ENCODE measurements at places on chromosomes 16 and 17.

- DNase-seq = no peak
Measured at GRCh38 chr16:7792346-7792745, 459.7 kb downstream of the RBFOX1 start.

DNA sequence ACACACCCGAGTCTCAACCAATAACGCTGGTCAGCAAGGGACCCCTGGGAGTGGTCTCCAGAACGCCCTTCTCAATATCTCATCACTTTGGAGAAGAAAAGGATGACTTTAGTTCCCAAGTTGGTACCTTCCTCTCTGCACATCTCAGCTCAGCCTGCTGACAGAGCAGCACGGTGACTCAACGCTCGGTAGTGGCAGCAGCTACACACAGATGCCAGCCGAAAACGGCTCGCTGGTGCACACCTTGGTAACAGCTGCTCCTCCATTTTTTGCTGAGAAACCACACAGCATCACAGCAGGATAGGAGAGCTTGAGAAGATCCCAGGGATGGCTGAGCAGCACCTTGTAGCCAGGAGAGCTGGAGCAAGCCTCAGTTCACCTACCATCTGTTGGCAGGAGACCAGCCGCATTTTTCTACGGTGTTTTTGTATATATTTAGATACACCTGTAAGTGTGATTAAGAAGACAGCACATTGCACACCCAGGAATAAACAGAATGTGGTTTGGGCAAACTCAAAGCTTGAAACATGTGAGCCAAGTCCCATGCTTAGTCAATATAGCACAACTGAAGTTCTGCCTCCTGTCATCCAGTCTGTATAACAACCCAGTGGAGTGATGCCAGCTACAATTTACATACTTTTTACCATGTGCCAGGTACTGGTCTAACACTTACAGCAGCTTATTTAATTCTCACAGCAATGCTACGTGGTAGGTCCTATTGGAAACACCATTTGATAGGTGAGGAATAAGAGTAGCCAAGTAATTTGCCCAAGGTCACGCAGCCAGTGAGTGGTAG, 83.8 kb upstream of the ERCC4 start:
- no peak for DNase-seq

- no peak for DNase-seq
Measured at GRCh38 chr17:59342681-59343131, 11.3 kb downstream of the YPEL2 start.

GRCh38 chr17:17824119-17824782, 12.5 kb downstream of the SREBF1 start:
- no peak for DNase-seq

- DNase-seq = no peak
Measured at GRCh38 chr17:19284005-19284959, 47.1 kb downstream of the EPN2 start.

GRCh38 chr17:4645642-4646041, 4.2 kb upstream of the ALOX15 start:
- DNase-seq = no peak

DNA sequence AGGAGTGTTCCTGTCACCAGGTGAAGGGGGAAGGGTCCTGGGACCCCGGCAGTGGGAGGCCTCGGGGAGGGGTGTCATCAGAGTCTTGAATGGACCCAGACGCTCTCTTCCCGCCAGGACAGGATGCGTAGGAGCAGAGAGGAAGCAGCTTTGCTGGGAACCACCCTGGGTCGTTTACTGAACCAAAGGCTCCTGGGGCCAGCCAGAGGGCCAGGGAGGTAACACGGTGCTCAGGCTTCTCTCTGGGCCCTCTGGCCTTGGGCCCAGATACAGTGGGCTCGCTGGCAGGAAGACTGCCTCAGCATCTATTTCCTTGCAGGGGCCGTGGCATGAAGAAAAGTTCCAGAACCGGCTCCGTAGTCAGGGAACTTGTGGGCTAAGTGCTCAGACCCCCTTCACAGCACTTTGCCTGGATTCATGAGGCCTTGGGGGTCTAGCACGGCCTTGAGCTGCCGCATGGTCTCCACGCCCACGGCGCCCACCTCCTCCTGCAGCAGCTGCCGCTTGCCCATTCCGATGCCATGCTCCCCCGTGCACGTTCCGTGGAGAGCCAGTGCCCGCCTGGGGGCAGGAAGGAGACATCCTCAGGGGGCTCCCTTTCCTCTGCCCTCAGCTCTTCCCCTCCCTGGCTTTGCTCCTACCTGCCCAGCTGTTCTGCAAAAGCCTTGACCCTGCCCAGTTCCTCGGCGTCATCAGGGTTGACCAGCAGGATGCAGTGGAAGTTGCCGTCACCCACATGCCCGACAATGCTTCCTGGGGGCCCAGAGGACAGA, 4.4 kb downstream of the LDHD start:
- no peak for DNase-seq

DNA sequence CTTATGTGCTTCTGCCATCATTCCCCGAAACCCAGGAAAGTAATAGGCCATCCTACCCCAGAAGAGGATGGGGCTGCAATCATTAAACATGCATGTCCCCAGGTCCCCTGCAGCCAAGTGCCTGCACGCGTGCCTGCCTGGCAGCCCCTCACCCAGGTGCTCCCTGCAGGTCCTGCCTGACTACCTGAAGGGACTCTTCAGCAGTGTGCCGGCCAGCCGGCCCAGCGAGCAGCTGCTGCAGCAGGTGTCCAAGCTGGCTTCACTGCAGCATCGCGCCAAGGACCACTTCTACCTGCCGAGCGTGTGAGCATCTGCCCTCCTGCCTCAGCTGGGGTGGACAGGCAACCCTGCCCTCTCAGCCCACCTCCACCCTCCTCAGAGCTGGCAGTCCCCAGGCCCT, 16.2 kb upstream of the ALKBH5 start:
- no peak for DNase-seq

DNA sequence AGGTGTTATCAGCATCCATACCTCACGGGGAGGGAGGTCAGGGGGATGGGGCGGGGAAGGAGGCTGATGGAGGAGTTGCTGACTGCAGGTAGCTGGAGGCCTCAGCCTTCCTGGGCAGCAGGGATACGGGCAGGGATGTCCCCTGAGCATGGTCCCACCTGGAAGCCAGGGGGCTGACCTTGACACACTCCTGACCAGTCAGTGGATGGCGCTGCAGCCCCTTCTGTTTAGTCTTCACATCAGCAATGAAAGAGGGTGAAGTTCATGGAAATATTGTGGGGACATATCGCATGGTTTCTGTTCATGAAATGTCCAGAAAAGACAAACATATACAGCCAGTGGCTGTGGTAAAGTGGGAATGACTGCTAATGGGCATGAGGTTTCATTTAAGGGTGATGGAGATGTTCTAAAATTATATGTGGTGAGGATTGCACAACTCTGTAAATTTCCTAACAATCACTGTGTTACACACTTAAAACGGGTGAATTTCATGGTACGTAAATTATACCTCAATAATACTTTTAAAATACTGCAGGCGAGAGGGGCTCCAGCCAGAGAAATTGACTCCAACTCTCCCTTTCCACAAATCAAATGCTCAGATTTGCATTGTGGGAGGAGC, 489.6 kb downstream of the CDH13 start:
- DNase-seq = no peak

GRCh38 chr16:10880594-10881452, 3.8 kb downstream of the CIITA start:
- no peak for DNase-seq

DNA sequence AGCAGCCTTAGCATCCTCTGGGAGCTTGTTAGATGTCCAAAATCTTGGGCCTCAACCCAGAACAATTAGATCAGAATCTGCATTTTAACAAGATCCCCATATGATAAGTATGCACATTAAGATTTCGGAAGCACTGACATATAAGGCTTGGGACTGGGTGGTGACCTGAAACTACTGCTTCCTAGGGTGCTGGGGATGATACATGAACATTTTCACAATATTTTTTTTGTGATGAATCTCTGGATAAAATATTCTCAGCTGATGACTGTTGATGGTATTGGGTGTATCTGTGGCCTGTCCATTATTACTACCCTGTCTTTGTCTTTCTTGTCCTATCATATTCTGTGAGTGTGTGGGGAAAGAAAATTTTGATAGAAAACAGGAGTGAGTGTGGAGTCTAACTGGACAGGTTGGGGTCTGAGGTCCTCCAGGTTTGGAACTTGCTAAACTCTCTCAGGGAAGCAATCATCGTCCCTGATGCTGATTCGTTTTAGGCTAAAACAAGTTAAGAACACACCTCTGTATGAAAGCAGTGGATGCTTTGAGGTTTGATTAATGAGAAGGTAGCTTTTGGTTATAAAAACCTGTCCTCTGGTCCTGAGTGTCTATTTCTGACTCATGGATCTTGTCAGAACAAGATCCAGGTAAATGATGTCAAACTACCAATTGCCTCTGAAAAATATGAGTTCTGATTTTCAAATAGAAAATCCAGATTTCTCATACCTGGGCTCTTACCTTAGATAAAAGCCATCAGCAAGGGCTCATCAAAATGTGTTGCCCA, 23.2 kb downstream of the KRT23 start:
- no peak for DNase-seq

DNA sequence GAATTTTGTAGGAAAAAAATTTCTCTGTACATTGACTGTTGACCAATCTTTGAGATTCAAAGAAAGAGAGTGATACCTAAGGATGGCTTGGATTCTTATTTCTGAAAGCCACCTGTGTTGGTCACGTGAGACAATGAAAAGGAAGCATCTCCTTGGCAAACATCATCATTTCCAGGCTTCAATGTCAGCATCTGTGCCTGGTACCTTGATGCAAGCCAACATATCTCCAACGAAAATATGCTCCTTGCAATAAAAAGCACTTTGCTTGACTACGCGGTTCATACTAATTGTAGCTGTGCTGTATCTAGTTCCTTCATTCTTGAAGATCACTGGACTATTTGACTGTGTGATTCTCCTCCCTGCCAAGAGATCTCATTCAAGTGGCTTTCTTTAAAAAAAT, 503.4 kb upstream of the PSMD7 start:
- no peak for DNase-seq

DNA sequence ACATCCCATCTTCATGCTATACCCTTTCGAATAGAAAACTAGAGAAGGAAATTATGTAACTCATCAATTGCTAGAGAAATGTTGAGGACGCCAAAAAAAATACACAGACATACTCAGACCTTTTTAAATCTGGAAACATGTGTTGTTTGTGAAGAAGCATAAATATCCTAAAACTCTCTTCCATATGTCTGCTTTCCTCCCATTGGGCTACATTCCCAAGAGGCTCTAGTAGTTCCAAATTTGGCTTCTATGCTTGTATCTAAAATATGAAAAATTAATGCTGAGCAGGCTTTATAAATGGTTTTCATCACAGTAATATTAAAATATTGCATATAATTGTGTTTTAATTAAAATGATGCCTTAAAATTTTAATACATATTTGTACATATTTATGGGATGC, 297.9 kb upstream of the PSMD7 start:
- DNase-seq = no peak

GRCh38 chr16:8948831-8949230, 14.9 kb downstream of the USP7 start:
- DNase-seq = no peak

- no peak for DNase-seq
Measured at GRCh38 chr16:57469917-57470470, 7.5 kb downstream of the POLR2C start.

DNA sequence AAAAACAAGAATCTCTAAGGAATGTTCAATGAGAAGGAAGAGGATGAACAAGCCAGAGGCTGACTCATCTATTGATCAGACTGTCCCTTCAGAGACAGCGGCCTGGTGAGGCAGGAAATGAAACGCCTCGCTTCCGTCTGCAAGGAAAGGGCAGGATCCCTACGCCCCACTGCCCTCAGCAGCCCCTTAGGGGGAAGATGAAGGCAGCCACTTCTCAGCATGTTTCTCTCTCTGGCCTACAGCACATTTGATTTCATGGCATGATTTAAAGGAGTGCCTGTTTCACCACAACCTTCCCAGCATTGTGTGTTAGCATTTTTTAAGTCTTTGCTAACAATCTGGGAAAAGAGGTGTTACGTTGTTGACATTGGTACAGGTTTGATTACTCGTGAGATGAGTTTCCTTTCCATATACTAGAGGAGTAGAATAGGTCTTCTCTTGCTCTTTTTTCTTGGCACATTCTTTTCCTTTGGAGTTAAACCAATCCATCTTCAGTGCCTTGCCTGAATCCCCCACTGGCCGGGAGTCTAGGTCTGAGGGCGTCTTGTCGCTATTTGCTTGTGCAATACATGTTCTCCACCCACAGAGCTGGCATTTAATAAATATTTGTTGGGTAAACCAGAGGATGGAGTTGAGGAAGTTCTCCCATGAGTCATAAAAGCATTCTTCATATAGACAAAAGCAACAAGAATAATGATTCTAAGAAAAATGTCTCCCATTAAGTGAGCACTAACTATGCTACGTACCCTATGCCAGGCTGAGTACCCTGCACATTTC, 47.4 kb downstream of the RBFOX3 start:
- DNase-seq = no peak

DNA sequence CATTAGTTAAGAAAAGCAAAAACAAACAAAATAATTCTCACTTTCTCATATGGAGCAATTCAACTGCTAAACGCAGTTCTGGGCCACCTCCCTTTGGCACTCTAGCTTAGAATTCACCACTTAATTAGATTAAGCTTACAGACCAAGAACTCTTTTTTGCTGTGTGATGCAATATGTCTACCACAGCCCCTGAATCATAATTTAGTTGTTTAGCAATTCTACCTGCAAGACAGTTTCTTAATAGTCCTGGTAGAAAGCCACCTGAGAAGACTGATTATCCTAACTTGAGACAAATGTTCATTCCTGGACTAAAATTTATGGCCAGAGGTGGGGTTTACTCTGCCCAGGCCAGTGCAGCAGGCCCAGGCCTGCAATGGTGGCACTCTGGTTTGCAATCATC, 205.9 kb downstream of the HS3ST3A1 start:
- no peak for DNase-seq

GRCh38 chr16:29993191-29993902, 2.1 kb downstream of the HIRIP3 start:
- no peak for DNase-seq
